ENCODE measurements at places on chromosomes 6 and 20.

DNA sequence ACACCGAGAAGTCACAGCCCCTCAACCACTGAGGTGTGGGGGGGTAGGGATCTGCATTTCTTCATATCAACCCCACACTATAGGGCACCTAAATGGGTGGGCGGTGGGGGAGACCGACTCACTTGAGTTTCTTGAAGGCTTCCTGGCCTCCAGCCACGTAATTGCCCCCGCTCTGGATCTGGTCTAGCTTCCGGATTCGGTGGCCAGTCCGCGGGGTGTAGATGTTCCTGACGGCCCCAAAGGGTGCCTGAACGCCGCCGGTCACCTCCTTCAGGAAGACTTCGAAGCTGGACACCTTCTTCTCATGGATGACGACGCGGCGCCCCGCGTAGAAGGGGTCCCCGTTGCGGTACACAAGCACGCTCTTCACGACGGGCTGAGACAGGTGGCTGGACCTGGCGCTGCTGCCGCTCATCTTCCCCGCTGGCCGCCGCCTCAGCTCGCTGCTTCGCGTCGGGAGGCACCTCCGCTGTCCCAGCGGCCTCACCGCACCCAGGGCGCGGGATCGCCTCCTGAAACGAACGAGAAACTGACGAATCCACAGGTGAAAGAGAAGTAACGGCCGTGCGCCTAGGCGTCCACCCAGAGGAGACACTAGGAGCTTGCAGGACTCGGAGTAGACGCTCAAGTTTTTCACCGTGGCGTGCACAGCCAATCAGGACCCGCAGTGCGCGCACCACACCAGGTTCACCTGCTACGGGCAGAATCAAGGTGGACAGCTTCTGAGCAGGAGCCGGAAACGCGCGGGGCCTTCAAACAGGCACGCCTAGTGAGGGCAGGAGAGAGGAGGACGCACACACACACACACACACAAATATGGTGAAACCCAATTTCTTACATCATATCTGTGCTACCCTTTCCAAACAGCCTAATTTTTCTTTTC lies at the start of gene DCDC2:
DCDC2 (minus strand) TSS at position 724 of the 883 bp plus-strand sequence; CDS start at position 415, 309 bp downstream.
- no peak for DNase-seq

DNA sequence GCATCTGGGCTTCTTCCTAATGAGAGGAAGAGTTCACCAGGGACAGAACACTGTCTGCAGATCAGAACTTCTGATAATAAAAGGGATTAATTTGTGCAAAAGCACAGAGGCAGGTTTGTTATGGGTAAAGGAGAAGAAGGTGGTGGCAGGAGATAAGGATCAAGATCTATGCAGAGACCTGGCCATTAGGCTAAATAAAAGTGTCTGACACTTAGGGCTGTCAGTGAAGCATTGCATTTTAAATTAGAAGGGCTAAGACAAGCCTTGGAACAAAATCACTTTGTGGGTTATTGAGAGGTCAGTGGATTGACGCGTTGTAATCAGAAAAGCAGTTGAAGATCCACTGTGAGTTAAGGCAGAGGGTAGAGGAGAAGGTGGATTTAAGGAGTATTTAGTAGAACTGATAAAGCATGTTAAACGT lies 76.8 kb downstream of the MAP3K4 start:
- no peak for DNase-seq

GRCh38 chr20:25398376-25399036 lies 7.9 kb upstream of the ABHD12 start:
- no peak for DNase-seq

GRCh38 chr20:54556406-54556805 lies 81.0 kb downstream of the DOK5 start:
- no peak for DNase-seq

DNA sequence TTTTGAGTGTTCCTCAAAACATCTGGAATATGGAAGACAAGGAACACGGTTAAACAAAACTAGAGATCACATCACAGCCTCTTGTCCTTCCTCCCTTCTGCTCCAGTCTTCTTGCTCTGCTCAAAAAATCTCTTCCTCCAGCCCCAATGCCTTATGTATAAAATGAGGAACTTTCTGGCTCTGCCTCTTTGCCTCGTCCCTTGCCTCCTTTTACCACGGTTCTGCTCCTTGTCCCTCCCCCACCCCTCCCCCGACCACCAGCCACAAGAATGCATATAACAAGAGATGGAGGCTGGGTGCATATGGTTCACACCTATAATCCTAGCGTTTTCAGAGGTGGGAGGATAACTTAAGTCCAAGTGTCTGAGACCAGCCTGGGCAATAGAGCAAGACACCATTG lies 43.6 kb downstream of the PLAGL2 start:
- DNase-seq: no peak

GRCh38 chr6:34360556-34360955 lies 31.9 kb downstream of the NUDT3 start:
- no peak for DNase-seq

- no peak for DNase-seq
Observed at GRCh38 chr6:168578036-168578435, 137.1 kb downstream of the SMOC2 start.

GRCh38 chr6:29861521-29862255 lies 34.1 kb downstream of the HLA-G start:
- no peak for DNase-seq

DNA sequence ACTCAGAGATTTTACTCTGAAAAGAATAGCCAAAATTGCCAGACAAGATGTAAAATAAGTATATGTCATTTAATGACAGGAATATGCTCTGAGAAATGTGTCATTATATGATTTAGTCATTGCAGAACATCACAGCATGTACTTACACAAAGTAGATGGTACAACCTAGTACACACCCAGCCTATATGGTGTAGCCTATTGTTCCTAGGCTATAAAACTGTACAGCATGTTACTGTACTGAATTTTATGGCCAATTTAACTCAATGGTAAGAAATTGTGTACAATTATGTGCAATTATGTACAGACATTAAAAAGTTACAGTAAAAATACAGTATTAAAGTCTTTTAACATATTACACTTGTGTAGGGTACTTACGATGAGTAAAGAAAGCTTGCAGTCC lies 311.9 kb upstream of the EPHA7 start:
- no peak for DNase-seq

- DNase-seq: no peak
Observed at GRCh38 chr6:41647061-41647511, 8.8 kb downstream of the MDFI start.
